ENCODE measurements at places on chromosomes 5 and 9.

DNA sequence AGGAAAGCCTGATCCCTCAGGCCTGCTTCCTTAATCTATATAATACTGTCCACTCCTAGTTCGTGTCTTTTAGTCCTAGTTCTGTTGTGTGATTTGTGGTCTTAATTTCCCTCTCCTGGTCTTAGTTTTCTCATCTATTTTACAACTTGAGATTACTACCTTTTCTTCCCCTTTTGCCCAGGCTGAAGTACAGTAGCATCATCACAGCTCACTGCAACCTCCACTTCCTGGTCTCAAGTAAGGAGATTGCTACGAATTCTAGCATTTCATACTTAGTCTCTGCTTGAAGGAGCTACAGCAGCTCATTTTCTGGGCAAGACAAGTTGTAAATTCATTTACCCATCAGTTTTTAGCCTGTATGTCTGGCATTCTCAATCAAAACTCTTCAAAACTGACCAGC lies 5.5 kb downstream of the TRIM32 start:
- DNase-seq = no peak

- DNase-seq = no peak
Observed at GRCh38 chr5:158309088-158309807, 450.3 kb upstream of the CLINT1 start.

- DNase-seq = no peak
Observed at GRCh38 chr5:953535-954449, 54.8 kb upstream of the NKD2 start.

DNA sequence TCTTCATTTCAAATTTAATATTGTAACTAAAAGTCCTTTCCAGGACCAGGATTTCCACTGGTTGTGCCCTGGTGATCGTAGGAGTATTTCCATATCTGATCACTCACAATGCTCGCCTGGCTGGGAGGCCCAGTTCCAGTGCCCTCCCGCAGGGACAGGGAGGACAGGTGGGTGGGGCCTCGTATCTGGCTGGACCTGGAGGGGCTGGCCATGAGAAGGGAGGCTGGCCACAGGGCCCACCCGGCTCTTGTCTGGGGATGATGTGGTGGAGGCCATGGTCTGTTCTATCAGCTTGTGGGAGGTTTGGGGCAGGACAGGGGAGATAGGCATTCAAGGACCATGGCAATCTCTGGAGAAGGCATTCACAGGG lies 286.4 kb downstream of the GADD45G start:
- no peak for DNase-seq

DNA sequence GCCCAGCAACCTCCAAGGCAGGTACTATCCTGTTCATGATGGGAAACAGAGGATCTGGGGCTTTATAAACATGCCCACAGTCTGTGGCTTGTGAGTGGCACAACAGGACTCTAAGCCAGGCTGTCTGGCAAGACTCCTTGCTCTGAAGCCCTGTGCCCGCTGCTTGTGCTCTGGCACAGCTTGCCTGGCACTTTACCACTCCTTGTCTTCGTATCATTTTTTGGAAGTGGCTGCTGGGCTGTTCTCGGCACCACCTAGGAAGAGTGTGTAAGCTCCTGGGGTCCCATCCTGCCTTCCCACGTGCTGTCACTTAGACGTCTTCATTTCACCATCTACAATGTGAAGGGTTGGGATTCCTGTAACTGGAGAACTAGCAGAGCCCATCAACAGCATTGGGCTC lies 59.3 kb upstream of the GLRX start:
- no peak for DNase-seq

GRCh38 chr9:107274953-107275422 lies 8.1 kb upstream of the RAD23B start:
- DNase-seq = no peak

GRCh38 chr9:69393425-69393824 lies 68.4 kb downstream of the ENTREP1 start:
- no peak for DNase-seq

- no peak for DNase-seq
Observed at GRCh38 chr9:107368696-107369095, 85.6 kb downstream of the RAD23B start.

GRCh38 chr9:135090081-135090480 lies 2.6 kb downstream of the OLFM1 start:
- no peak for DNase-seq

DNA sequence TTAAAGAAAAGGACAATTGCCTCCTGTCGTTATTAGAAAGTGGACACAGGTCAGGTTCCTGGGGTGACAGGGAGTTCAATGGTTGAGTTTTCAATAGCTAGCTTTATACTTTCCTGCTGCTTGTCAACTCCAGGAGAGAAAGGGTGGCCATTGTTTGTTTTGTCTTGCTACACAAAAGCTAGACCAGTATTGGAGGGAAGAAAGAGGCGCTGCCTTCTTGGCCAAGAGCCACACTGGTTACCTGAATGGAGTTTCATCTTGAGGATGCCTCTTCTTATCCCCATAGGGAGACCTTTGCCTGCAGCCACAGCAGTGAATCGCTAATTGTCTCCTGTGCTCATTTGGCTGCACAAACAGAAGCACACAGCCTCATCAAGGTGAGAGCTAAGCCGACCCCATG lies 279.4 kb upstream of the GRIA1 start:
- DNase-seq = no peak

DNA sequence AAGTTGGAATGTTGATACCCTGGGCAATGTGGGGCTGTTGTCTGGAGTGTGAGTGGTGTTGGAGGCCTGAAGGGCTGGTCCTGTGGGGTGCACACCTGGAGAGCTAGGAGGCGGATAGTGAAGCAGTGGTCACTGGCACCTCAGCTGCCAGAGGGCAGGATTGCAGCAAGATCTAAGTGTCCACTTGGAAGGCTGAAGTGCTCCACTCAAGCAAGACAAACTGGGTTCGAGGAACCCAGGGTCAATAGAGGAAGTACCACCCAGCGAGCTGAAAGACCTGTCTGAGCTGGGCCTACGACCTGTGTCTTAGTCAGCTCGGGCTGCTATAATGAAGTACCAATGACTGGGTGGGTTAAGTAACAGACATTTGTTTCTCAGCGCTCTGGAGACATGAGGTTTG lies 39.7 kb upstream of the TJP2 start:
- no peak for DNase-seq

GRCh38 chr5:145661737-145662485 lies 173.2 kb downstream of the PRELID2 start:
- DNase-seq = no peak

GRCh38 chr9:72471096-72471495 lies 50.3 kb upstream of the TMC1 start:
- DNase-seq = no peak

GRCh38 chr9:112174965-112175795 lies at the start of gene SUSD1:
Gene SUSD1, minus strand, starts transcription at chr9:112175297. Its CDS starts 62 bp downstream, at chr9:112175235.
- DNase-seq = no peak

GRCh38 chr9:18942801-18943200 lies 90.2 kb downstream of the SAXO1 start:
- no peak for DNase-seq

GRCh38 chr9:76624391-76625048 lies 139.7 kb upstream of the PCA3 start:
- no peak for DNase-seq

GRCh38 chr5:149348518-149348917 lies 3.2 kb downstream of the GRPEL2 start:
- DNase-seq = no peak
